ENCODE measurements at places on chromosomes 3 and 15. TPM values are rescaled to one million over a fixed set of nuclear protein-coding genes. Genes with fewer than 3 reads are reported as not detected.

Gene ANKRD34C
- total RNA-seq, result not detected

Gene CCDC39
- total RNA-seq, result not detected

DNA sequence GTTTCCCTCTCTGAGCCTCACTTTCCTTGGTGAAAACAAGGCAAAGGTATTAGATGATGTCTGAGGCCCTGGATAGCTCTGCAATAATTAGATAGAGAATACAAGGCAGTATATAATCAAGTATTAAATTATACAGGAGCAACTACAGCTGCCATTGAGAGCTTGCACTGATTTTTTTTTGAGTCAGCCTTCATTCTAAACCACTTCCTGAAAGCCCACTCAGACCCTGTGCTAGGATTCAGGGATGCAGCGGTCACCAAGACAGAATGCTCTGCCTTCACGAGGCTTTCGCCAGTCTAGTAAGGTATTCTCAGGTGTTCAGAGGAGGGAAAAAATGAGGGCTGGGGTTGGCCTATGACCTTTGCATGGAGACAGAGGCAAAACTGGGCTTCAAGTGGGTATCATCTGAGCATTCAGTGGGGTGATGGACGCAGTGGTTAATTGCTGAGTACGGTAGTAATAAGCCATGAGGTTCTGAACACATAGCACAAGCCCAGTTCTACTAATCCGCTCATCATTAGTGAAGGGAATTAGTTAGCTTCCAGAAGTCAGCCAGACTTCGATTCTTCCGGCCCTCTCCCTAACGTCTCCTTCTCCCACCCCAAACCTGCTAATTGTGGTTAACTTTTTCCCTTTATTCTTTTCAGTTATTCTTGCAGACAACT is 3.6 kb downstream of the VGLL4 start:
- no peak for DNase-seq

GRCh38 chr3:177792311-177793030 is 595.2 kb upstream of the TBL1XR1 start:
- no peak for DNase-seq

Gene MIX23
- 39.8 TPM for total RNA-seq

- no peak for DNase-seq
Measured at GRCh38 chr3:162143180-162143579, 646.6 kb downstream of the OTOL1 start.

GRCh38 chr15:86611417-86612040 is 531.9 kb downstream of the AGBL1 start:
- DNase-seq, result no peak

Gene MAP6D1
- 3.2 TPM for total RNA-seq

DNA sequence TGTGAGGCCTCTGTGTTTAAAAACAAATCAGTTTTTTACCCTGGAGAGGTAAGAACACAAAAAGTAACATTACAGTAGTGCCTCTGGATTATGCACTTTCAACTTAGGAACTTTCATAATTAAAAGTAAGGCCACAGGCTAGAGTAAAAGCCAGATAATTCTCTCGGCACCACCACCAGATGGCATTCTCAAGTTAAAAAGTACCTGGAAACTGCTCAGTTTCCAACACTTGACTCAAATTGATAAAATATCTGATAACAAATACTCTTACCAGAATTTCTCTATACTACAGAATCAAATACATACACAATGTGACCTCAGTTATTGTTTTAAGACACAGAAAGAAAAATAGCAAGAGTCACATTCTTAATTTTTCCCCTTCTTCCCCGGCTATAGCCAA is 19.9 kb downstream of the SPICE1 start:
- DNase-seq, result no peak

Gene MEIS2
- 152 TPM for total RNA-seq

Gene GADL1
- 1.9 TPM for total RNA-seq

DNA sequence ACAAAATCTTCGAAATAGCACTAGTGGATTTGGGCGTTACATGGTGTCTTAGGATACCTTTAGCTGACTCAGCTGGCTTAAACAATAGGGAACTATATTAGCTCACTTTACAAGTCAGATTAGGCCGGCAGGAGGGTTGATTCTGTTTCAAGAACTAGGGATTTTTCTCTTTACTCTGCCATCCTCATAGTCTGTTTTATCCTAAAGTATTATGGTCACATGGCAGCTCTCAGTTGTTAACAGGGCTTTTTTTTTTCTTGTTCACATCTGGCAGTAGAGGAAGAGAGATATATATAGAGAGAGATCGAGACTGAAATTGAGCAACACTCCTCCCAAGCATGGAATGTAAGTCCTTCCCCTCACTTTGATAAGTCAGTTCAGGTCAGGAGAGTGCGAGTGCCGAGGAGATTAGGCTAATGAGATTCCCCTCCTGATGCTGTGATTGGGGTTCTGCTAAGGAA is 32.9 kb downstream of the CHP1 start:
- no peak for DNase-seq

Gene FETUB
- not detected for total RNA-seq

GRCh38 chr3:140505876-140506275 is 172.0 kb upstream of the TRIM42 start:
- DNase-seq, result no peak

Gene TRIM71
- 26.5 TPM for total RNA-seq

GRCh38 chr15:90058775-90059174 is 43.5 kb downstream of the IDH2 start:
- no peak for DNase-seq

- DNase-seq, result no peak
Measured at GRCh38 chr3:42097566-42097946, 6.4 kb downstream of the TRAK1 start.

Gene ZNF80
- total RNA-seq, result not detected

- DNase-seq, result no peak
Measured at GRCh38 chr3:195076981-195077610, 193.9 kb downstream of the XXYLT1 start.

- no peak for DNase-seq
Measured at GRCh38 chr15:85542895-85543331, 162.5 kb downstream of the AKAP13 start.

- no peak for DNase-seq
Measured at GRCh38 chr15:73800662-73801345, 47.7 kb upstream of the INSYN1 start.

Gene MST1R
- total RNA-seq, result 5.3 TPM

DNA sequence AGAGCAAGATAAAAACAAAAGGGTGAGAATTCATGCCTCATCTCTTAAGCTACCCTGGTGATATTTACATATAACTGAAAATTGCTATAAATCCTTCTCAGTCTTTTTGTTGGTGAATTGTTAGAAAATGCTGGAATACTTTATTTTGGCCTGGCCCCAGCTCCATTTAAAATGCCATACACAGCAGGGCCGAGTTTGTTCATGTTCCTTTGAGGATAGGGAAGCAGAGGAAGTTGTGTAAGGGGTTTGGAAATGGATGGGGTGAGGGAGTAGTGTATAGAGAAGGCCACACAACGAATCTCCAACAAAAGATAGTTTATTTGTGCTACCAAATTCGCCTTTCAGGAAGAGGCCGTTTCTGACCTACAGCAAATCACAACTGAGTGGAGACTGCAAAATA is 78.6 kb upstream of the ADAMTS9 start:
- DNase-seq, result no peak

DNA sequence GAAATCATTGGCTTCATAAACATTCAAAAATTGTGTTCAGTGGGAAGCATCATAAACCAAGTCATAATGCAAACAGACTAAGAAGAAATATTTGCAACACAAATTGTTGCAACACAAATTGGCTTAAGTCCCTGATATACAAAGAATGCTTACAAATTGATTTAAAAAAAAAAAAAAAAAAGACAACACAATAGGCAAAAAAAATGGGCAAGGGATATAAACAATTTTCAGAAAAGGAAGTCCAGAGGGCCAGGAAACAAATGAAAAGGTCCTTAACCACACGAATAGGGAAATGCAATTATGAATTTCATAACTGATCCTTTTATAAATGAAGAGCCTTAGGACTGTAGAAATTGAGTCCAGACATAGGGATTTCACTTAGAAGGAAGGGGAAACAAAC is 98.9 kb downstream of the LRRK1 start:
- DNase-seq, result no peak

DNA sequence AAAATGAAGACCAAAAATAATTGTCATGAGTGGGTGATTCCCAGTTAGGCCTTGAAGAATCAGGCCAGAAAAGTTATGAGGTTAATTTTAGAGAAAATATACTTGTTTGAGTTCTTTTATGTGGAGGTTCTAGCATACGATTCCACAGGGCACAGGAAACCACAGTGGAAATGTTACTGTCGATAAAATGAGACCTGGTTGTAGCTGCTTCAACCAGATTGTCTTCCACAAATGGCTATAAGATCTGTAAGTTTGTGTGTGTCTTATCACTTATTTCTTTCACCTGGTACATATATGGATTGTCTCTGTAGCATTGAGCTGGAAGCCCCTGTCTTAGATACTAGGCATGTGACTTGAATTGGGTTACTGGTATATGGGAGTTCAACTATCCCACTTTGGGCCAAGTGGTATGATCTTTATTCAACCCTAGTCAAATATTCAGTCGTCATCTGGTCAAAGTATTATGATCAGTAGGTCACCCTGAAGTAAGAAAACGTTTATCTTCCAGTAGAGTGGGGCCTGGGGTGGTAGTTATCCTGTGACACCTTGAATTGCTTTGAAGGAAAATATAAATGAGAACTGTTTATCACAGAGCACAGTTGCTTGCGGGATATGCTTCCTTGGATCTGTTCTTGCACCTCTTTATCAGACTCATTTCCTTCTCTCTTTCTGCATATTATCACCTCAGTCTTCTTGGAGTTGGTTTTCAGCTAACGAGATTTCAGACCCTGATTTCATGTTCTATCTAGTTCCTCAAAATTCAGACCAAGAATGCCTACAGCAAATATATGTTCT is 21.5 kb upstream of the ZNF609 start:
- no peak for DNase-seq

- DNase-seq, result no peak
Measured at GRCh38 chr3:99483841-99484240, 154.6 kb upstream of the COL8A1 start.

- DNase-seq, result no peak
Measured at GRCh38 chr3:6806991-6807390, 53.9 kb upstream of the GRM7 start.

DNA sequence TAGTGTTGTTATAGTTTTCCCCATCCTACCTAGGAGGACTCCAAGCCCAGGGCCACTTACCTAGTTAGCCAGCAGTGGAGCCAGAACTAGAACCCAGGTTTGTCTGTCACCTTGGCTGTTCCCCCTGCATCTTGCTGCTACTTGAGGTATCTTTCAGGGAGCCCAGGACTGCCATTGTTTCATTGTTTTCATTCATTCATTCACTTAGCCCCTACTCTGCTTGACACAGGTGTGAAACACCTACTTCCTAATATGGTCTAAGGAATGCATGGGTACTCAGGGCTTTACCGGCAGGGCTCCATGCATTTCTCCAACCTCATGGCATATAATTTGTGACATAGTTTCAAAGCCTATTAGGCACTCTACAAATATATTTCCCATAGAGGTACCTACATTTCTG is 266.6 kb upstream of the TPM1 start:
- DNase-seq, result no peak

DNA sequence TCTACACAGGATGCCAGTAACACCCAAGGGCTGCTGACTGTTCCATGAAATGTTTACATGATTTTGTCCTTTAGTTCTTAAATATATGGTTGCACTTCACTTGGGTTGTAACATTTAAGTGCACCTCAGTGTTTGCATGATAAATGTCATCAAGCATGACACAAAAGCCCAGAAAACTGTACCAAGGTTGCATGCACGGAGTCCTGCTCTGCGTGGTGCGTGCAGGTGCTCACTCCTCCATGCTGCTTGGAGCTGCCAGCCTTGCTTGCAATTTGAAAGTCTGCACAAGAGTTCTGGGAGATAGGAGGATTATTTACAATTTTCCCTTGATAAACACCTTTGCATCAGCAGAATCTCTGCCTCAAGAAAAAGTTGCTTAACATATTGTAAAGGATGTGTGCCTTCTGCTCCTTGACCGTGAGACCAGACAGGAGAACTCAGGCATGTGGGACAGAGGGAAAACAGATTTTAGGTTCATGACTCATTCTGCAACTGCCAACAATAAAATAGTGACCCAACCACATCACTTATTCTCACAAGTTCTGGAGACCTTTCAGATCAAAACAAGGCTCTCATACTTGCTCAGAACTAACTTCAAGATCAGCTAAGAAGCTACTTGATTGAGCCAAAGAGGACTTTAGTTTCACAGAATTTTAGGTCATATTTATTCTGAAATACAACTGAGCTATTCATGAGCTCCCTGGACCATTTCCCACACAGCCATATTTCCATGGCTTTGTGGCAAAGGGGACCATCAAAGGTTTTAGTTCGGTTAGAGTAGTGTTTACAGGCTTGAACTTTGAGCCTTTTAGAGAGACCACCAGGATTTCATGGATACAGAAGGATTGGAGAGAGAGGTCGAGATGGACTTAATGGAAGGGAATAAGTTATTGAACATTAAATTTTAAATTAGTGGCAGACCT is 128.4 kb upstream of the ZBED2 start:
- DNase-seq, result no peak

GRCh38 chr15:31298707-31299172 is 27.9 kb upstream of the KLF13 start:
- DNase-seq, result peak; percentile 62

DNA sequence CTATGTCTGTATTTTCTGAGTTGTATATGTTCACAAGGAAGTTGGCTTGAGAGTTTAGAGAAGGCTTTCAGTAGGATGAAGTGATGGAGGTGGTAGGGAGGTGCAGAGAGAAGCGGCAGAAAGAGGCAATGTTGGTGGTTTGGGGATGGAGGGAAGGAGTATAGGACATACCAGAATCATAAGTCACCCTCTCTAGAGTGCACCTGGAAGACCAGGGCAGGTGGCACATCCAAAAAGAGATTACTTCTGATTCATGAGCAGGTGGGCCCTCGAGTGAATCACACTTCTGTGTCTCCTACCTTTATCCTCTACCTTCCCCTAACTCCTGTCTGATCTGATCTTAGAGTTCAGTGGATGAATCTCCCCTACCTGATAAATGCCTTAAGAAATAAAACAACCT is 41.8 kb upstream of the MRPL3 start:
- DNase-seq, result no peak

Gene CTXN2
- total RNA-seq, result not detected

DNA sequence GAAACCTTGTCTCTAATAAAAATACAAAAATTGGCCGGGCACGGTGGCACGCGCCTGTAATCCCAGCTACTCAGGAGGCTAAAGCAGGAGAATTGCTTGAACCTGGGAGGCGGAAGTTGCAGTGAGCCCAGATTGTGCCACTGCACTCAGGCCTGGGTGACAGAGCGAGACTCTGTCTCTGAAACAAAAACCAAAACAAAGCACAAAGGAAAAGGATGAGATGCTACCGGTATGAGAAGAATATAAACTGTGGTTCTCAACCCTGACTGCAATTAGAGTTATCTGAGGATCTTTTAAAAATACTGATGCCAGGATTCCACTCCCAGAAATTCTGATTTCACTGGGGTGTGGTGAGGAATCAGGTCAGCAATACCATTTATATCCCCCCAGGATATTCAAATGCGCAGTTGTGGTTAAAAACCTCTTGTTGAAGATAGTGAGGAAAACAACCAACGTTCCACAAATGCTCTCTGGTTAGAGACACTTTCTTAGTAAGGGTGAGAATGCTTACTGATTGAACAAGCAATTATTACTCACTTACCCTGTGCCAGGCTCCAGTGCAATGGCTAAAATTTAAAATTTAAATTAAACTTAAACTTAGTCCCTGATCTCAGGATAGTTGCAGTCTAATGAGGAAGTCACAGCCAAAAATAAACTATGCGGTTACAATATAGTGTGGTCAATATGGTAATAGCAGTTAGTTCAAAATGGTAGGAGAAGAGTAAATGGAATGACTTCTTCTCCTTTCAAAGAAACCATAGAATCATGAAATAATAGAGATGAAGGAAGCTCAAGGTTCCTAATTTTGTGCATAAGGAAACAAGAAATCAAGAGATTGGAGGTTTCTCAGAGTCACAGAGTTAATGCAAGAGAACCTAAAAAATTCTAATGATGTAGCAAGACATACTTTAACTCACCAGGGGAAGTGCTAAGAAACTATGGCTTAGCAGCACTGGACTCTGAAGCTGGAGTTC is 109.5 kb downstream of the SSR3 start:
- DNase-seq, result no peak

All from type B pancreatic cell (in vitro differentiated cells).